ENCODE measurements at places on chromosomes 3 and 15. TPM values are rescaled to one million over a fixed set of nuclear protein-coding genes. Genes with fewer than 3 reads are reported as not detected.

The HRG gene
- not detected for total RNA-seq

DNA sequence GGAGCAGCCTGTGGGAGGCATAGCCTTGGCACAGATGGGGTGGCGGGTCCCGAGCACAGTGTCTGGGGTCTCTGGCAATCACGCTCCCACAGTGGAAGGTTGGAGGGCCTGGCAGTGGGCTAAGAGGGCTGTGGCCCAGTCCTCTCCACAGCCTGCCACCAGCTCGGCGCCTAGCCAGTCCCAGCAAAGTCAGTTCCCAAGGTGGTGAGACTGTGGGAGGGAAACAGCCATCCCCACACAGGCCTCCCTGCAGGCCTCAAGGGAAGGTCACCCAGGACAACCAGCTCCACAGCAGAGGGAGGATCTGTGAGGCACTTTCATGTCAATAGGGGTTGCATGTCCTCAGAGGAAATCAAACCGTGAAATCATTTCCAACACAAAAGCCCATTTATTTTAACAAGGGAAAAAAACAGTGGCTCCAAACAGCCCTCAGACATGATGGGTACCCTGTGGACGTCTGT is 27.6 kb upstream of the LIMD1 start:
- no peak for DNase-seq

- peak; percentile 45 for DNase-seq
Measured at GRCh38 chr3:52238761-52239701, at the start of gene TWF2. Gene TWF2 (minus strand): TSS chr3:52239158. CDS start chr3:52239016, 142 bp downstream.

DNA sequence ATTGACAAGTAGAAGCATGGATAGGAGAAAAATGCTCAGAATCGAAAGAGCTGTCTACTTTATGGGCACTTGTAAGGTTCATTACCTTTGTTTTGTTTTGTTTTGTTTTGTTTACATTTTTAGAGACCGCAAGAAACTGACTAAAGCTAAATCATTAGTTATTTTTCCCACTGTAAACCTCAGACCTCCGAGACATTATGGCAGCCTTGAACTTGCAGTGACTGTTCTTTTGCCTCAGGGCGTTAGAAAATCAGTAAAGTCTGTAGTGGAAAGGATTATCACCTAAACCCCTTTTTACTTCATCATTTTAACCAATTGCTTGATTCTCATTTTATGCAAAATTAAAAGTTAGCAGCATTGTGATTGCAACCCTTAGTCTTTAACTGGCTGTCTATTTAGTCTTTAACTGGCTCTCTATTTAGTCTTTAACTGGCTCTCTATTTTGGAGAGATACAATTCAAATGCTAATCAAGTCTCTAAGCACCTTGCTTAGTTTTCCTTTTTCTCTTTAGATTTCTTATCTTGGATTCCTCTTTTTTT is 383.3 kb upstream of the ROBO2 start:
- DNase-seq: no peak

DNA sequence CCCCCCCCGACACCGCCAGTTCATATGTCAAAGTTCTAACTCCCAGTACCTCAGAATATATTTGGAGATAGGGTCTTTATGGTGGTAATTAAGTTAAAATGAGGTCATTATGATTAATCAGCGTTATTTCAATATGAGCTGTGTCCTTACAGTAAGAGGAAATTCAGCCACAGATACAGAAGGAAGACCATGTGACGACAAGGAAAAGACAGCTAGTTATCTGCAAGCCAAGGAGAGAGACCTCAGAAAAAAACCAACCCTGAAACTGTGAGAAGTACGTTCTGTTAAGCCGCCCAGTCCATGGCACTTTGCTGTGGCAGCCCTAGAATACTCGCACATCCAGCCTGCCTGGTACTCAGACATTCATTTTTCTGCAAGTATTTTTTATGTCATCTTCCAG is 62.3 kb upstream of the ARL8B start:
- no peak for DNase-seq

GRCh38 chr3:182258538-182259177 is 534.6 kb upstream of the ATP11B start:
- DNase-seq: no peak

- DNase-seq: no peak
Measured at GRCh38 chr3:142502187-142502985, 54.5 kb upstream of the XRN1 start.

GRCh38 chr15:92159481-92159880 is 234.2 kb upstream of the ST8SIA2 start:
- DNase-seq: no peak

The ZNF860 gene
- total RNA-seq: not detected

- DNase-seq: no peak
Measured at GRCh38 chr3:154180836-154181691, 59.9 kb downstream of the ARHGEF26 start.

DNA sequence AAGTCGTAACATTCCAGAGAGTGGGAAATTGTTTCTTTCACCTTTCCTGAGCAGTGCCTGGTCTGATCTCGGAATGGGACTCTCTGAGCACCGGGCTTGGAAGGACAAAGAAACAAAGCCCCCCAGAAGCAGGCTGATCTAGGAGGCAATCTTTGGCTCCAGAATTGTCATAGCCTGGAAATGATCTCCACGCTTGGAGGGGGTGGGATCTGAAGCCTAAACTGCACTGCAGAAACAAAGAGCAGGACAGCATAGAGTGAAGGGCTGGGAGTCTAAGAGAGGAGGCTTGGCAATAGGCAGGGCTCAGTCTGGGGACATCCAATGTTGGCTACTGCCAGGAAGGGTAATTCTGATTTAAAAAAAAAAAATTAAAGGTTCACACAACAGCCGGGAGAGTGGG is 1.9 kb downstream of the CRABP1 start:
- DNase-seq: no peak

Measured in gastrocnemius medialis (tissue), 4 donors.